ENCODE measurements at places on chromosomes 1 and 21.

GRCh38 chr21:38470755-38471154 is 27.5 kb downstream of the ERG start:
- 0 out of 2 replicates have a peak, but pooled peaks cover 2% of the 10 kb centered on the region for H3K27me3 ChIP-seq
- no peak overlapping the region for H3K4me3 ChIP-seq
- H3K4me1 ChIP-seq, result peaks cover 5% of the 10 kb centered on the region
- DNase-seq, result no peak
- H3K27ac ChIP-seq, result no peak overlapping the region

- no peaks in the 10 kb centered on the region for H3K27me3 ChIP-seq
- no peaks in the 10 kb centered on the region for H3K36me3 ChIP-seq
- no peak overlapping the region for H3K4me3 ChIP-seq
- peaks cover 6% of the 10 kb centered on the region for H3K4me1 ChIP-seq
Observed at GRCh38 chr1:22490309-22490708, 38.7 kb downstream of the ZBTB40 start.

GRCh38 chr1:179287946-179288345 is 5.7 kb upstream of the SOAT1 start:
- H3K27ac ChIP-seq, result no peak overlapping the region
- H3K36me3 ChIP-seq, result no peaks in the 10 kb centered on the region
- no peak overlapping the region for H3K4me3 ChIP-seq
- H3K27me3 ChIP-seq, result peaks cover 5% of the 10 kb centered on the region

DNA sequence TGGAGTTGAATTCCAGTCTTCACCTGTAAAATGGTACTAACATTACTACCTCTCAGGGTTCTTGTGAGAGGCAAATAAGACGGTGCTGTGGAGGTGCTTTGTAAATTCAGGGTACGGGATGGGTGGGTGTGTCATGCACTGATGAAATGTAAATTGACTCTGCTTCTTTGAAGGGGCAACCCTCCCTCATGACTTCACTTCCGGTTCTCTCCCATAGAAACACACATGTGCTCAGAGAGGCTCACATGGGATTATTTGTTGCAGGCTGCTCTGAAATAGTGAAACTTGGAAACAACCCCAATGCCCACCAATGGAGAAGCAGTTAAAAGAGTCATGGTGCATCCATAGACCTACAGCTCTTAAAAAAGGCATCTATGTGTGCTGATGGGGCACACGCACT is 44.9 kb upstream of the SCMH1 start:
- 0 out of 2 replicates have a peak, but pooled peaks cover 4% of the 10 kb centered on the region for H3K4me1 ChIP-seq
- no peak overlapping the region for H3K27ac ChIP-seq
- H3K36me3 ChIP-seq, result no peaks in the 10 kb centered on the region
- DNase-seq, result no peak

GRCh38 chr21:41195311-41195710 is 27.4 kb downstream of the BACE2 start:
- no peak overlapping the region for H3K27ac ChIP-seq
- no peak overlapping the region for H3K4me3 ChIP-seq
- DNase-seq, result no peak
- no peaks in the 10 kb centered on the region for H3K4me1 ChIP-seq
- no peaks in the 10 kb centered on the region for H3K36me3 ChIP-seq

- H3K4me3 ChIP-seq, result no peak overlapping the region
- no peaks in the 10 kb centered on the region for H3K4me1 ChIP-seq
- H3K36me3 ChIP-seq, result no peaks in the 10 kb centered on the region
- no peak overlapping the region for H3K27ac ChIP-seq
Observed at GRCh38 chr1:207831517-207832327, 79.2 kb downstream of the CD34 start.

- peaks cover 5% of the 10 kb centered on the region for H3K27me3 ChIP-seq
- H3K4me3 ChIP-seq, result no peak overlapping the region
- no peak for DNase-seq
- H3K27ac ChIP-seq, result no peak overlapping the region
Observed at GRCh38 chr21:42215942-42216725, 2.8 kb upstream of the ABCG1 start.

DNA sequence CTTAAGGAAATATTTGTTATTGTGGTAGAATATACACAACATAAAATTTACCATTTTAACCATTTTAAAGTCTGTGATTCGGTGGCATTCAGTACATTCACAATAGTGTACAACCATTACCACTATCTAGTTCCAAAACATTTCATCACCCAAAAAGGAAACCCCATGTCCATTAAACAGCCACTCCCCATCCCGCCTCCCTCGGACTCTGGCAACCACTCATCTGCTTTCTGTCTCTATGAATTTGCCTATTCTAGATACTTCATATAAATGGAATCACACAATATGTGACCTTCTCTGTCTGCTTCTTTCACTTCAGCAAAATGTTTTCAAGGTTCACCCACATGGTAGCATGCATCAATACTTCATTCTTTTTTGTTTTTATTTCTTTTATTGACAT is 51.3 kb downstream of the PTP4A2 start:
- DNase-seq, result no peak
- no peak overlapping the region for H3K27ac ChIP-seq

DNA sequence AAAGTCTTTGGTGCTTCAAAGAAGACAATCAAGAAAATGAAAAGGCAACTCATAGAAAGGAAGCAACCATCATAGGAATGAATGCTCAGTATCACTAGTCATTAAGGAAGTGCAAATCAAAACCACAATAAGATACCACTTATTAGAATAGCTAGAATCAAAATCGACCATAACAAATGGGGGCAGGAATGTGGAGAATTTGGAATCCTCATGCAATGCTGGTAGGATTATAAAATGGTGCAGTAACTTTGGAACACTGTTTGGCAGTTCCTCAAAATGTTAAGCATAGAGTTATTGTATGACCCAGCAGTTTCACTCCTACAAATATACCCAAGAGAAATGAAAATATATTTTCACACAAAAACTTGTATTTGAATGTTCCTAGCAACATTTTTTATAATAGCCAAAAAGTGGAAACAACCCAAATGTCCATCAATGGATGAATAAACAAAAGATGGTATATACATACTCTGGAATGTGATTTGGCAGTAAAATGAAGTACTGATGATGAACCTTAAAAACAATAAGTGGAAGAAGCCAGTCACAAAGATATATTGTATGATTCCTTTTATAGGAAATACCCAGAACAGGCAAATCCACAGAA is 105.6 kb downstream of the MIS18A start:
- no peaks in the 10 kb centered on the region for H3K27me3 ChIP-seq
- no peaks in the 10 kb centered on the region for H3K4me1 ChIP-seq

- peaks cover 1% of the 10 kb centered on the region for H3K4me1 ChIP-seq
- no peaks in the 10 kb centered on the region for H3K27me3 ChIP-seq
- no peak overlapping the region for H3K27ac ChIP-seq
- H3K36me3 ChIP-seq, result no peaks in the 10 kb centered on the region
Observed at GRCh38 chr1:111270771-111271463, 19.7 kb upstream of the CHIA start.

Data from iPS DF 6.9 (cell line).